ENCODE measurements at places on chromosomes 4 and X.

DNA sequence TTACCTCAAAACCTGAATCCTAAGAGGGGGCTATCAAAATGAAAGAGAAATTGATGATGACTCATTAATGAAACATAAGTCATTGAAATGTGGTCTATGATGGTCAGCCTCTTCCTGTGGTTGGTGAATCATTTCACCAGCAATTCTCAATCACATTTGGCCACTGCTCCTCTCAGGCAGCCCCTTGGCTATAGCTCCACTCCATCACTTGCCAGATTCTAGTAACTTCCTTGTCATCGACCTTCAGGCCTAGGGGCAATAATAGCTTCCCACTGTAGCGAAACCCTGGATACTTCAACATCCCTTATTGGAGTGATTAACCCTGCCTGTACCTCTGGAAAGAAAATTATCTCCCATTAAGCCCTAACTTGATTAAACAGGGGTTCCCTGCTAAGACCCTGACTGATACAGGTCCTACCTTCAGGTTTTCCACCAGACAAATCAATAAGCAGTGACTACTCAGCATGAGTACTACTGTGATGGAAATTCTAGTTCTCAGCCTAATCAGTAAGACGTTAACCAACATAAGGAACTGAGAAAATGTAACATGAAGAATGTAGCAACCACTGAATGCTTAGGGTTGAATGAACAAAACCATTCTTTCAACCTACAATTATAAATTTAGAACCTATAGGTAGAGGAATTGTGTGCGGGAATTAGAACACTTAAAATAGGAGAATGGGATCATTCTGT is 30.4 kb downstream of the ADH7 start:
- peak; percentile 98 for DNase-seq

DNA sequence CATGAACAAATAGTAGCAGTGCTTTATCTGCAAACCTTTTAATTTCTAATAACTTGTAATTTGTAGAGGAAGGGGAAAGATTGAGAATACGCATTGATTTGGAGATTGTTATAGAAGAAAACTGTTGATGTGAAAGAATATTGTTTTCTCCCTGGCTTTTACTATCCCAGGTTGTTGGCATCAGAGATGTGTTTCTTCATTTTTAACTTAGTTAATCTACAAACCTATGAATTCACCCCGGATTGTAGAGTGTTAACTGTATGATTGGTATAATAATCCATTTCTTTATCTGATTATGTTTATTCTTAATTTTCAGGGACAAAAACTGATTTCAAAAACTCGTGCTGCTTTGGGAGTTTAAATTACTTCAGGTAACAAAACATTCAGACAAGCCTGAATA is 18.9 kb downstream of the AFP start:
- DNase-seq = no peak

DNA sequence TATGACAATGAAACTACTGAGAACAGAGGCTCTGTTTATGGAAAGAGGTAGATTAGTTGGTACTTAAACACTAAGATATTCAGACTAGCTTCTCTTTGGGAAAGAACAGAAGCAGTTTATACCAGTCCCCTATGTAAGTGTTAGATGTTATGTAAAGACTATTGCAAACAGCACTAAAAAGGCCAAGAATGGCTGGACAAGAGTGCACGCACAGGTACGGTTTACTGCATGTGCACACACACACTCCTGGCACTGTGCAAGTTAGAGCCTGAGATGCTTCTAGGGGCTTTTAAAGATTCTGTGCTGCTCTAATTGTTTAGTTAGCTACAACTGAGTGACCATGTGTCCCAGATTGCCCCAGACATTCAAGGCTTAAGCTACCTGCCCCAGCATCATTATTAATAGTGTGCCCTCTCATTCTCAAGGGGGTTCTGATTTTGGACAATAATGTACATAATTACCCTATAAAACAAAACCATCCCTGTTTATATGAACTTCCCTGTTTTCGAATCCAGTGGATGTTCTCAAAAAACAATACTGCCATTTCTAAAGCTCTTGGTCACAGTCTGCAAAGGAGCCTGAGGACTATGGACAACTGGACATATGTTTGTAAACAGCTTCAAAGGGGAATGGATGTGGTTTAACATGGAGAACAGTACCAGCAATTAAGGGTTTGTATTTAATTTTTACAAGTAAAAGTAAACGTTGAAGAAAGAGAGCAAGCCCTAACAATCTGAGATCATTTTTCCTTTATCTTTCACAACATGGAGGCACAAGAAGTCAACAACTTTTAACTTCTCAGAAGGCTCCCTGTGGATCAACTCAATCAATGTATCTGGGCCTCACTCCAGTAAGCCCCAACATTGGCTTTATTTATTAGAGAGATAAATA is 2.0 kb downstream of the SETD7 start:
- no peak for DNase-seq

DNA sequence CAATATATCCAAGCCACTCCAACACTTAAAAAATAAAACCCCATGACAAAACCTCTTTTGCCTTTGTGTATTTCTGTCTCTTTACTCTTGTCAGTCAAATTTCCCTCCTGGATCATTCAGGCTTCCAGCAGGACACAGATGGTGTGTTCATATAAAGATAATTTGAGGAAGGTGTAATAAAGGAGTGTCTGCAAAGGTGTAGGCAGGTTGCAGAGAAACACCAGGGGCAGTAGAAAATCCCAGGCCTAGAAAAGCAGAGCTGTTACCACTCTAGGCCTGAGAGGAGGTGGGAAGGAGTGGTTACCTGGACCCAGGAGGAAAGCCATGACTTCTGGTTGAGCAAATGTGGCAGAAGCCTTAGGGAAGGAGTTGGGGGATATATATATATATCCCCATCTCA is 28.8 kb downstream of the CHRNA9 start:
- DNase-seq = no peak

DNA sequence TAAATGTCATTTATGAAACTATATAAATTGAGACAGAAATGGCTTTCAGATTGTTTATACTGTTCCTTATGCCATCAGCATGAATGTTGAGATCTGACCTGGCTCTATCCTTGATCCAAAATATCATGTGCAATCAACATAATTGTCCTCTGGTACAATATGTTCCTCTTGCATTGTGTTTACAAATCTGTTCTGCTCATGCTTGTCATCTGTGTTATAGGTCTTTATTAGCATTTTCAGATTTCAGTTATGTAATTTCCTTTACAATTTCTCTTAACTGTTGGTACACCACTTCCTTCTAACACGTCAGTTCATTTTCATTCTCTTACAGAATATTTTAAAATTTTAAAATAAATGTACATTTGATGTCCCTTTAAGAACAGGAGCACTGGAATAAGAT is 1.6 kb downstream of the HPGD start:
- no peak for DNase-seq

GRCh38 chr4:151152028-151152427 is 52.6 kb downstream of the RPS3A start:
- DNase-seq = peak; percentile 82

- DNase-seq = no peak
Measured at GRCh38 chrX:68723491-68724155, 76.2 kb downstream of the STARD8 start.

DNA sequence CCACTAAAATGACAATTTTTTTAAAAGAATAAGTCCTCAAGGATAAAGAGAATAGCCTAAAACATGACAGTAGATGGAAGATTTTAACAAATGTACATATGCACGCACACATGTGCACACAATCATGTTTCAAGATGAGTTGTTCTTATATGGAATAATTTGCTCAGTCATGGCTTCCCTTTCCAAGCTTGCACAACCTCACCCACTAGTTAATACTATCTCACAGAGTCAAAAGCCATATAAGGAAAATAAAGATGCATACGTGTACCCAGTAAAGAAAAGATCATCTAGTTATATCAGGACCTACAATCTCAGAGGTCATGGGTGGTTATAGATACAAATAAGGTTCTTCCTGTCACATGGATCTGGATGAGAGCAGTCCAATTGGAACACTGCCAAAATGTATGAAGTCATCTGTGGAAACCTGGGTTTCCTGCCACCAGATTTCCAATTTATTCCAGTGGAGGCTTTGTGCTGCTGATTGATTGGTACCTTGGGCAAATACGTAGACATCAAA is 56.1 kb downstream of the FAM13A start:
- peak; percentile 46 for DNase-seq
